ENCODE measurements at places on chromosomes 7 and 10.

GRCh38 chr10:61028861-61029361 is 84.9 kb upstream of the RHOBTB1 start:
- no peak for DNase-seq

- DNase-seq: no peak
These were observed 3.5 kb upstream of the MYOZ1 start for GRCh38 chr10:73644767-73645166.

GRCh38 chr10:72253578-72253977 is 20.1 kb upstream of the DDIT4 start:
- no peak for DNase-seq

DNA sequence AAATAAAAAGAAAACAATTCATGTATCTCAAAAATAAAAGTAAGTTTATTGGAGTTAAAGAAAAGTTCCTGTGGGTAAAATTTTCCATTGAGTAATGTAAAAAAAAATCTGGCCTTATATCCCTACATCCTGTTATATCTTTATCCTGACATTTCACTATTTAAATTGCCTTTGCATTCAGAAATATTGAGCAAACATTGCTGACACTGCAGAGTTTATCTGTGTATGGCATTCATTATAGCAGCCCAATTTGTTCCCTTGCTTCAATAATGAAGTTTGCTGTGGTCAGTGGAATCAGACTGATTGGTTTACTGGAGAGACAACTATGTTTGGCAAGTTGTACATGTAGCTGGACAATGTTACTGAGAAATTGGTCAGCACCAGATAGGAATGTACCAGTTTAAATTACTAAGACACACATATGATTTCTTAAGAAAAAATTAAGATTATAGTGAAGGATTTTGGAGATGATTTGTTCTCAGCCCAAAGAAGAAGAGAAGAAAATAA is 271.7 kb downstream of the ANKRD7 start:
- no peak for DNase-seq

GRCh38 chr10:123257904-123258456 is 103.8 kb downstream of the BUB3 start:
- DNase-seq: no peak

DNA sequence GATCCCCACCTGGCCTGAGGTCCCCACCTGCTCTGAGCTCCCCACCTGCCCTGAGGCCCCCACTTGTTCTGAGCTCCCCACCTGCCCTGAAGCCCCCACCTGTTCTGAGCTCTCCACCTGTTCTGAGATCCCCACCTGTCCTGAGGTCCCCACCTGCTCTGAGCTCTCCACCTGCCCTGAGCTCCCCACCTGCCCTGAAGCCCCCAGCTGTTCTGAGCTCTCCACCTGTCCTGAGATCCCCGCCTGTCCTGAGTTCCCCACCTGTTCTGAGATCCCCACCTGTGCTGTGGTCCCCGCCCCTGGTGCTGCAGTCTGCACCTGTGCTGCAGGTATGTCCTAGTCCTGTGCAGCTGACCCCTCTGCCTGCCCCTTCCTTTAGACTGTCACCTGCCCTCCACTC is 561.6 kb downstream of the TCERG1L start:
- no peak for DNase-seq

- no peak for DNase-seq
These were observed 164.5 kb upstream of the SMIM30 start for GRCh38 chr7:113282875-113283274.

DNA sequence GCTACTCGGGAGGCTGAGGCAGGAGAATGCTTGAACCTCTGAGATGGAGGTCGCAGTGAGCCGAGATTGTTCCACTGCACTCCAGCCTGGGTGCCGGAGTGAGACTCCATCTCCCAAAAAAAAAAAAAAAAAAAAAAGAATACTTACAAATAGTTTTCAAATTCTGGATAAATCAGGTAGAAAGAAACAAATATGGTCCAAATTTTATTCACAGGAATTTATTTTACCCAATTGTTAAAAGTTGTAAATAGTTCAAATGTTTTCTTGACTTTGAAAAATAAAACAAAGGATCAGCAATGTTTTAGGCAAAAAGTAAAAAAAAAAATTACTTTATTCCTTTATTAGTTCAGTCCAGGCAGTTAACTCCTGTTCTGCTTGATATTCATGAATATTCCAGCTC is 172.9 kb upstream of the NAMPT start:
- no peak for DNase-seq

All from LNCaP clone FGC (cell line).